Hepatocyte (in vitro differentiated cells): ENCODE measurements at places on chromosomes 13 and 19. TPM values are rescaled to one million over a fixed set of nuclear protein-coding genes. Genes with fewer than 3 reads are reported as not detected.

Gene AP2S1
- 109 and 129 TPM in 2 replicates for total RNA-seq

Gene IGSF23
- total RNA-seq, result 2.1 TPM in 2 replicates

Gene TYROBP
- total RNA-seq, result 2.8 and 5.9 TPM in 2 replicates

Gene APOC4
- total RNA-seq, result not detected in 2 replicates

Gene CEACAM21
- total RNA-seq, result 0.33 TPM in 1 of 2 replicates, not detected in the other

Gene ZNF850
- total RNA-seq, result 3.3 and 7.6 TPM in 2 replicates

Gene IRS2
- 15.7 and 19.4 TPM in 2 replicates for total RNA-seq

Gene SBK3
- total RNA-seq, result 0.57 TPM in 1 of 2 replicates, not detected in the other

Gene C2CD4C
- total RNA-seq, result 1.9 and 3.4 TPM in 2 replicates

Gene SMIM17
- not detected in 2 replicates for total RNA-seq

Gene OR4F17
- not detected in 2 replicates for total RNA-seq

- H3K27me3 ChIP-seq, result peaks cover 34% of the 10 kb centered on the region
- peaks cover 5% of the 10 kb centered on the region for H3K4me1 ChIP-seq
- no peak for DNase-seq
- H3K36me3 ChIP-seq, result no peaks in the 10 kb centered on the region
- no peak overlapping the region for H3K27ac ChIP-seq
Observed at GRCh38 chr19:12886651-12886968, 391 bp downstream of the KLF1 start.

DNA sequence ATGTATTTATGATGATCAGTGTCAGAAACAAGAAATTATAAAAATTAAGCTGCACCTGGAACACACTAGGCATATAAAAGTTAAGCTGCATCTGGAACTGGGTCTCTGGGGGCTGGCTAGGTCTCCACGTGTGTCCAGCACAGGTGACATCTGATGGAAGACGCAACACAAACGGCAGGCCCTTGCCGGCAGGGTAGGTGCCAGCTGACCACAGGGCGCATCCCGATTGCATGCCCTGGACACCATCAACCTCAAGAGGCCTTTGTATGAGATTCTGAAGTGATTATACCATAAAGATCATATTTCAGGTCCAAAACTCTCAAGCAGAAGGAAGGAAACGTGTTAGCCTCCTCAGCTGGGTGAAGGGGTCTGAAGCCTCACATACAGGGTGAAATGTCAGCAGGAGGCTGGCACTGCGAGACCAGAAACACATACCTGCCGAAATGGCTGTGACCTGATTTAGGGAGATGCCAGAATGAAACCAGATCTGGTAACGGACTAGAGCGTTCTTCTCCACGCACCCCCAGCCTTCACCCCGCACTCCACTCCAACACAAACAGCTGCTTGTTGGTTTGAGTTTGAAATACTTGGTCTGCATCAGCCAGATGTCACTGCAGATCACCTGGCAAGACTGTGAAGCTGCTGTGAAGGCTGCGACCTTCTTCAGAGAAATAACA lies 37.3 kb downstream of the COL4A1 start:
- H3K27ac ChIP-seq, result no peak overlapping the region
- no peaks in the 10 kb centered on the region for H3K36me3 ChIP-seq
- no peaks in the 10 kb centered on the region for H3K27me3 ChIP-seq
- no peak for DNase-seq
- no peak overlapping the region for H3K4me3 ChIP-seq
- no peaks in the 10 kb centered on the region for H3K4me1 ChIP-seq

DNA sequence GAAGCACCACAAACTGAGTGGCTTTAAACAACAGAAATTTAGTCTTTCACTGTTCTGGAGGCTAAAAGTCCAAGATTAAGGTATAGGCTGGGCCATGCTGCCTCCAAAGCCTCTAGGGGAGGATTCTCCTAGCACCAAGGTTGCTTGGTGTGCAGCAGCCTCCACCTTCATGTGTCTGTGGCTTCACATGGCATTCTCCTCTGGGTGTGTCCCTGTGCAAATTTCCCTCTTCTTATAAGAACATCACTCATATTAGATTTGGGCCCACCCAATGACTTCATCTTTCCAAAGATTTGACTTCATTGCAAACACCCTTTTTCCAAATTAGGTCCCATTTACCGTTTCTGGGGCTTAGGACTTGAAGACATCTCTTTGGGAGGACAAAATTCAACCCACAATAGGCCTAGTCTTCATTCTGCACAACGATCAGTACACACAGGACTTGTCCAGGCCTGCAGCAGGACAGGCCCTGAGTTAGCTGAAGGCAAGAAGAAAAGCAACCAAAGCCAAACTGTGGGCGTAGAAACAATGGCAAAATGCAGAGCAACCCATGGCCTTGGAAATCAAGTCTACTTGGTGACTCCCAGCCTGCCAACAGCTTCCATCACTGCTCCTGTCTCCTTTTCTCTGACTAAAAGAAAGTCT lies 521.2 kb upstream of the NBEA start:
- DNase-seq, result no peak
- H3K4me3 ChIP-seq, result no peak overlapping the region
- H3K36me3 ChIP-seq, result no peaks in the 10 kb centered on the region
- H3K27me3 ChIP-seq, result no peaks in the 10 kb centered on the region

GRCh38 chr19:47598407-47599349 lies 10.3 kb upstream of the BICRA start:
- peaks cover 12% of the 10 kb centered on the region for H3K4me1 ChIP-seq
- DNase-seq, result peak; percentile 90
- peak overlapping the region; percentile 78 for H3K27ac ChIP-seq
- H3K36me3 ChIP-seq, result no peaks in the 10 kb centered on the region
- no peaks in the 10 kb centered on the region for H3K27me3 ChIP-seq

DNA sequence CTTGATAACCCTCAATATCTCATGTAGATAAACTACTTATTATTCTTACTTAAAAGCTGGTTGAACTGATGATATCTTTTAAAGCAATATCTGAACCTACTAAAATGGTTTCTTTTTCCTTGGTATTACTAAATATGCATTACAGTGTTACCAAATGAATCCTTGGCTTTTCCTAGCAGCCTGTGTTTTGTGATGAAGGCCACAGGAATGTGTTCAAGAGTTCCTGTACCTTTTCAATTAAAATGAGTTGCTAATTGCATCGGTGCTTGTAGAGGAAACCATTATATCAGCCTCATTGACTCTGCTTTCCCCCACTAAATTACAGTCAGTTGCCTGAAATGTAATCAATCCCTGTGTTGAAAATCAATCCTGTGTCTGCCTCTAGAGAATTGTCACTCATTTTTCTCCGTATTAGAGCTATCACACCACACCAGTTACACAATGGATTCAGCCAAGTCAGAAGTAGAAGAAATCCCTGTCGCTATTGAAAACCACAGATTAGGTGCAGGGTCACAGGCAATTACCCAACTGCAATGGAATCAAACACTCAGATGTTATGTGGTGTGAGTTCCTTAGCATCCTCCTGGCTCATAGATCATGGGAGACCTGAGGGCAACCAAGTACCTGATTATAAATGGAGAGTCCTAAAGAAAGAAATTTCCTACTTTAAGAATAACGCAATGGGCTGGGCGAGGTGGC lies 13.3 kb downstream of the FAM216B start:
- no peak overlapping the region for H3K27ac ChIP-seq
- H3K36me3 ChIP-seq, result no peaks in the 10 kb centered on the region
- H3K4me1 ChIP-seq, result no peaks in the 10 kb centered on the region
- H3K27me3 ChIP-seq, result no peaks in the 10 kb centered on the region

- H3K4me3 ChIP-seq, result no peak overlapping the region
- no peaks in the 10 kb centered on the region for H3K27me3 ChIP-seq
- no peak for DNase-seq
- peaks cover 3% of the 10 kb centered on the region for H3K4me1 ChIP-seq
- no peaks in the 10 kb centered on the region for H3K36me3 ChIP-seq
Observed at GRCh38 chr13:106354961-106355360, 180.5 kb downstream of the EFNB2 start.

- no peak for DNase-seq
- peaks cover 11% of the 10 kb centered on the region for H3K4me1 ChIP-seq
- no peak overlapping the region for H3K27ac ChIP-seq
- H3K4me3 ChIP-seq, result no peak overlapping the region
Observed at GRCh38 chr19:49767967-49768581, 1.3 kb downstream of the AP2A1 start.

GRCh38 chr13:55410398-55411330 lies 1730.1 kb upstream of the PRR20A start:
- H3K27me3 ChIP-seq, result no peaks in the 10 kb centered on the region
- no peaks in the 10 kb centered on the region for H3K36me3 ChIP-seq
- H3K4me1 ChIP-seq, result no peaks in the 10 kb centered on the region
- H3K27ac ChIP-seq, result no peak overlapping the region
- no peak overlapping the region for H3K4me3 ChIP-seq

DNA sequence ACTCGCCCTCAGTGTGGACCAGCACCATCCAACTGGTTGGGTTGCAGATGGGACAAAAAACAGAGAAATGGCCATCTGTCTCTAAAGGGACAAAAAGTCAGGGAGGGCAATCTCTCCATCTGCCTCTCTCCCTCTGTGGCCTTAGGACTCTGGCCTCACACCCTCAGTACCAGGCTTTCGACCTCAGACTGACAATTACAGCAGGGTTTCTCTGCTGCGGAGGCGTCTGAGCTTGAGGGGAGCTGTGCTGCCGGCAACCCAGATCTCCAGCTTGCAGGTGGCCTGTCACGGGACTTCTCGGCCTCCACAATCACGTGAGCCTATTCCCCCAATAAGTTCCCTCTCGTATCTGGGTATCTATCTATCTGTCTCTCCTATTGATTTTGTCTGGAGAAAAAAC lies 27.7 kb downstream of the MLLT1 start:
- no peak for DNase-seq
- no peaks in the 10 kb centered on the region for H3K27me3 ChIP-seq
- no peaks in the 10 kb centered on the region for H3K36me3 ChIP-seq
- H3K4me1 ChIP-seq, result no peaks in the 10 kb centered on the region
- no peak overlapping the region for H3K27ac ChIP-seq
- no peak overlapping the region for H3K4me3 ChIP-seq

- no peak overlapping the region for H3K4me3 ChIP-seq
- H3K4me1 ChIP-seq, result peaks cover 6% of the 10 kb centered on the region
- no peaks in the 10 kb centered on the region for H3K36me3 ChIP-seq
- no peaks in the 10 kb centered on the region for H3K27me3 ChIP-seq
- no peak for DNase-seq
Observed at GRCh38 chr13:30376426-30377311, 45.6 kb upstream of the UBE2L5 start.

GRCh38 chr19:40646743-40647254 lies 43.7 kb downstream of the NUMBL start:
- no peaks in the 10 kb centered on the region for H3K27me3 ChIP-seq
- no peak overlapping the region for H3K4me3 ChIP-seq
- no peaks in the 10 kb centered on the region for H3K36me3 ChIP-seq
- H3K27ac ChIP-seq, result peak overlapping the region; percentile 80
- DNase-seq, result no peak

GRCh38 chr13:30742901-30743300 lies 7.6 kb downstream of the ALOX5AP start:
- H3K36me3 ChIP-seq, result no peaks in the 10 kb centered on the region
- no peaks in the 10 kb centered on the region for H3K27me3 ChIP-seq
- no peak overlapping the region for H3K4me3 ChIP-seq
- peaks cover 31% of the 10 kb centered on the region for H3K4me1 ChIP-seq
- no peak for DNase-seq

DNA sequence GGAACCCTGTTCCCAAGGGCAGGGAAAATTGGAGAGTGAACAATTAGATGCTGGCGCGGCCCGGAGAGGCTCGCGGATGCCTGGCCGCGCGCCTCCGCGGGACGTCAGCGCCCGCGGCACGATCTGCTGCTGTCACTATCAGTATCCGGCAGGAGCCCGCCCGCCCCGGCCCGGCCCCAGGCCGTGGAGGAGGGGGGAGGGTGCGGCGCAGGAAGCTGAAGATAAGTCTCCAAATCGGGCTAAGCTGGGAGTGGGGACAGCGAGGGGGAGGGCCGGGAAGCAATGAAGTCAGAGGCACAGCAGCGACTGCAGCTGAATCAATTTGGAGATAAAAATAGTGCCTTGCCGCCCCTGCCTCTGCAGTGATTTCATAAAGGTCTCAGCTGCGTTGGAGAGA lies 441.5 kb upstream of the KLF12 start:
- peak overlapping the region; percentile 30 for H3K4me3 ChIP-seq
- no peaks in the 10 kb centered on the region for H3K27me3 ChIP-seq
- H3K4me1 ChIP-seq, result no peaks in the 10 kb centered on the region
- H3K27ac ChIP-seq, result no peak overlapping the region
- peak; percentile 69 for DNase-seq

GRCh38 chr13:45276913-45277312 lies 64.1 kb downstream of the TPT1 start:
- no peak overlapping the region for H3K27ac ChIP-seq
- no peaks in the 10 kb centered on the region for H3K36me3 ChIP-seq
- H3K4me1 ChIP-seq, result no peaks in the 10 kb centered on the region
- no peaks in the 10 kb centered on the region for H3K27me3 ChIP-seq

- no peak within 1 kb of the TSS for H3K4me3 ChIP-seq
- H3K27me3 ChIP-seq, result peaks cover 6% of the 10 kb centered on the region
- no peaks in the 10 kb centered on the region for H3K4me1 ChIP-seq
- no peaks in the 10 kb centered on the region for H3K36me3 ChIP-seq
Observed at GRCh38 chr19:39737891-39738290, at the start of gene CLC. CLC (minus strand) TSS chr19:39738029; CDS start chr19:39737952, 77 bp downstream.

GRCh38 chr19:29487432-29487831 lies 38.4 kb upstream of the VSTM2B start:
- no peaks in the 10 kb centered on the region for H3K4me1 ChIP-seq
- H3K27me3 ChIP-seq, result peaks cover 13% of the 10 kb centered on the region
- DNase-seq, result no peak
- no peak overlapping the region for H3K4me3 ChIP-seq

DNA sequence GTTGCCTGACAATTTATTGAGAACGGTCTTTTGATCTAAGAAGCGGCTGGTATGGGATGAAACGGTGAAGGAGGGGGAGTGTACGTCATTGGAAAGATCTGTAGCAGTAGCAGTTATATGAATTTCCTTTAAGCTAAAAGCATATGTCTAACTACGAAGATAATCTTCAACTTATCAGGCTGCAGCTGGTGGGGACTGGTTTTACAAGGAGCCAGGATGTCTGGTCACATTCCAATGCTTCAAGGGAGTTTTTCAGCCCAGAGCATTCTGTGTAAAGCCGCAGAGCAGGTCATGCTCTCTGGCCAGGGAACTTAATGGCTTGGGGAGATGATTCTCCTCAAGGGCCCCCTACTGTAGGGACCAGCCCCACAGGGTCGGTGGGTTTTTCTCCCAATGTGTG lies 29.2 kb downstream of the CLEC4M start:
- H3K27me3 ChIP-seq, result peaks cover 22% of the 10 kb centered on the region
- peak; percentile 59 for DNase-seq
- peak overlapping the region; percentile 65 for H3K27ac ChIP-seq
- H3K4me1 ChIP-seq, result no peaks in the 10 kb centered on the region
- H3K36me3 ChIP-seq, result no peaks in the 10 kb centered on the region

GRCh38 chr13:110251193-110251819 lies 55.7 kb downstream of the COL4A1 start:
- H3K4me1 ChIP-seq, result peaks cover 8% of the 10 kb centered on the region
- H3K4me3 ChIP-seq, result no peak overlapping the region

- H3K27me3 ChIP-seq, result no peaks in the 10 kb centered on the region
- no peak overlapping the region for H3K27ac ChIP-seq
- H3K4me1 ChIP-seq, result peaks cover 9% of the 10 kb centered on the region
- no peak for DNase-seq
- H3K36me3 ChIP-seq, result no peaks in the 10 kb centered on the region
Observed at GRCh38 chr19:39416152-39417120, 4.0 kb downstream of the PLEKHG2 start.

GRCh38 chr13:19172007-19172646 lies 9.5 kb downstream of the TUBA3C start:
- H3K27ac ChIP-seq, result no peak overlapping the region
- H3K36me3 ChIP-seq, result no peaks in the 10 kb centered on the region
- DNase-seq, result no peak

GRCh38 chr13:91567485-91568207 lies 169.2 kb downstream of the GPC5 start:
- H3K4me1 ChIP-seq, result no peaks in the 10 kb centered on the region
- no peak for DNase-seq
- H3K4me3 ChIP-seq, result no peak overlapping the region
- no peaks in the 10 kb centered on the region for H3K36me3 ChIP-seq
